Stimulated activated CD8-positive, alpha-beta memory T cell treated with anti-CD3 and anti-CD28 coated beads, Interleukin-12 subunit alpha, Interleukin-12 subunit beta, amount 100 ng/mL, for 1 hour (primary cell): ENCODE measurements at places on chromosomes 4 and X.

DNA sequence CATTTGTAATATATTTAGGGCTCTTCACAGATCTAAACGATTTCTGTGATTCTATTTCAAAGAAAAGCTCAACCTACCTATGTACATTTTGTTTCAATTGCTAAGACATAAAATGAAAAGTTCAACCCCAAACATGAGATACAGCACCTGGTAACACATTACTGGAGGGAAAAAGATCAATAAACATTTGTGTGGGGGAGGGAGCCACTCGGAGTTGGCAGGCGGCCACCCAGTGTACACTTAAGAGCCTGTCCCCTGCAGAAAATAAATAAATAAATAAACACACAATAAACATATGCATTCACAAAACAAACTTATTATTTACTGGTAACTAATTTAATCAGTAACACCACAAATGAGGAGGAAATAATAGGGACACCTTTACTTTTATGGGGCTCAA lies 19.3 kb downstream of the PRSS48 start:
- DNase-seq, result no peak

DNA sequence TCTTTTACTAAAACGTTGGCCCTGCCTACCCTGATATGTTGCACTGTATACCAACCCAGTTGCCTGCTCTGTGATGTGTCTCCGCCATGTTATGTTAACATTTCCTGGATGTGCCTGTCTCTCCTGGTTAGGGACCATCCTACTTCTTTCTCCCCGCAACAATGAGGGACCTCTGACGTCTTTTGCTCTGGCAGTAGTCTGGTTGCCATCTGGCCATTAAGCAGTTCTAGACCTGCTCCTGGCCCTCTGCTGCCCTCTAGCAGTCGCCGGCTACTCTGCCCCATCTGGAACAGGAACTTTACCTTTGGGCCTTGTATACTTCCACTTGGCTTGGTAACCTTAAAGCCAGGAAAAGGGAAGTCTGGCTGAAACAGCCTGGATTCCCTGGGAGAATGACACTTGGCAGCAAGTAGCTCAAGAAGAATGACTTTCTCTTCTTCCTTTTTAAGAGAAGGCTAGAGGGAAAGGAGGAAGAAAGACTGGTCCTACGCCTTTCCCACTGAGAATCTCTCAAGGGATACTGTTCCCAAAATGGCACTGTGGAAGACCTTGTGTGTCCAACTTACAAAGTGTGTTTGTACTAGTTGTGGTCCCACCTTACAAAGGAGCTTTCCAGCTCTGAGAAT lies 63.5 kb downstream of the GPC3 start:
- no peak for DNase-seq

GRCh38 chrX:20514358-20514757 lies 247.6 kb upstream of the RPS6KA3 start:
- DNase-seq, result no peak

DNA sequence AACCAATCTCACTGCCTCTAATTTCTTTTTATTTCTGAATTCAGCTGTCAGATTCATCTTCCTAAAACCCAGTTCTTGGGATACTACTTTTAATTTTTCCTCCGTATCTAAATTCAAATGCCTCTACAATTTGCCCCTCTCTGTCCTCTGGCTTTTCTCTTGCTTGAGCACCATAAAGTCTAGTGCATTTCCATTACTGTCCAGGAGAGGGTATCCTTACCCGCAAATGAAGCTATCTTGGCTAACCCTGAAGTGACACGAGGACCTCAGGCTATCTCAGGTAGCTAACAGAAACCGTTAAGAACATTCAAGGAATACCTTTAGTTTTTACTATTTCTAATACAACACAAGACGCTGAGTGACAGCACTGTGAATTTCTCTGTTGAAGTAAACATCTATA lies 49.4 kb upstream of the PRR32 start:
- no peak for DNase-seq

DNA sequence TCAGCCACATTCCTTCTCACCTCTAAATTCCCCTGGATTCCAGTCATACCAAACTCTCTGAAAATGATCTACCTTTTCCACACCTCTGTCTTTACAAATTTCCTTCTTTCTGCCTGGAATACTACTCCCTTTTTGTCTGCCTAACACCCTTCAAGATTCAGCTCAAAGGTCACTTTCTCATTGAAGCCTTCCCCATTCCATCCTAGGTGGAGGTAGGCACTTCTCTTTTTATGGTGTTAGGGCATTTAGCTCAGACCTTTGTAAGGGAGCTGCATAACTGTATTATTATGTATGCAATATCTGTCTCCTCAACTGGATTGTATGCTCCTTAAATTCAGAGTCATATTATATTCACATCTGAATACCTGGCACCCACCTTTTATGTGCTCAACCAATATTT lies 137.7 kb downstream of the RCHY1 start:
- no peak for DNase-seq

- DNase-seq, result no peak
Observed at GRCh38 chr4:105060628-105061027, 86.0 kb upstream of the TET2 start.

- DNase-seq, result no peak
Observed at GRCh38 chr4:112290341-112290740, 4.6 kb upstream of the TIFA start.

GRCh38 chr4:25827373-25827772 lies 35.4 kb downstream of the SEL1L3 start:
- no peak for DNase-seq

GRCh38 chr4:76035141-76035540 lies 729 bp downstream of the CXCL11 start:
- DNase-seq, result no peak

- DNase-seq, result no peak
Observed at GRCh38 chr4:170420255-170420693, 330.5 kb upstream of the AADAT start.

DNA sequence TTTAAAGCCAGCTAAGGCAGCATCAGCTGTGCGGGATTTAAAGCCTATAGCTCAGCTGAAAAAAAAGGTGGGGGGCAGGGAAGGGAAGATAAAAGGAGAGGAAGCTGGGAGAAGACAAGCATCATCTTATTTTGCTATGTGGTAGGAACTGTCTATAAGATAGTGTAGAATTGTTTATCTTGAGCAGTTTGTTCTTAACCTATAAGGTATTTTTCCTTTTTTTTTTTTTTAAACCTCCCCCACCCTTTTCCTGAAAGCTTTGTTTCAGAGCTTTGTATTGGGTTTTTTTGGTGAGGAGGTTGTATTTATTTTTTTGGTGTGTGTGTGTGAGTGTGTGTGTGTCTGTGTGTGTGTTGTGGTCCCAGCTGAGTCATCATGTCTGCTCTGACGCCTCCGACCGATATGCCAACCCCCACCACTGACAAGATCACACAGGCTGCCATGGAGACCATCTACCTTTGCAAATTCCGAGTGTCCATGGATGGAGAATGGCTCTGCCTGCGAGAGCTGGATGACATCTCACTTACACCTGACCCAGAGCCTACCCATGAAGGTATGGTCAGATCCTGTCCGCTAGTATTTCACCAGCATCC lies 531 bp downstream of the RUFY3 start:
- peak; percentile 21 for DNase-seq

- no peak for DNase-seq
Observed at GRCh38 chrX:10282490-10282889, 125.7 kb downstream of the CLCN4 start.

DNA sequence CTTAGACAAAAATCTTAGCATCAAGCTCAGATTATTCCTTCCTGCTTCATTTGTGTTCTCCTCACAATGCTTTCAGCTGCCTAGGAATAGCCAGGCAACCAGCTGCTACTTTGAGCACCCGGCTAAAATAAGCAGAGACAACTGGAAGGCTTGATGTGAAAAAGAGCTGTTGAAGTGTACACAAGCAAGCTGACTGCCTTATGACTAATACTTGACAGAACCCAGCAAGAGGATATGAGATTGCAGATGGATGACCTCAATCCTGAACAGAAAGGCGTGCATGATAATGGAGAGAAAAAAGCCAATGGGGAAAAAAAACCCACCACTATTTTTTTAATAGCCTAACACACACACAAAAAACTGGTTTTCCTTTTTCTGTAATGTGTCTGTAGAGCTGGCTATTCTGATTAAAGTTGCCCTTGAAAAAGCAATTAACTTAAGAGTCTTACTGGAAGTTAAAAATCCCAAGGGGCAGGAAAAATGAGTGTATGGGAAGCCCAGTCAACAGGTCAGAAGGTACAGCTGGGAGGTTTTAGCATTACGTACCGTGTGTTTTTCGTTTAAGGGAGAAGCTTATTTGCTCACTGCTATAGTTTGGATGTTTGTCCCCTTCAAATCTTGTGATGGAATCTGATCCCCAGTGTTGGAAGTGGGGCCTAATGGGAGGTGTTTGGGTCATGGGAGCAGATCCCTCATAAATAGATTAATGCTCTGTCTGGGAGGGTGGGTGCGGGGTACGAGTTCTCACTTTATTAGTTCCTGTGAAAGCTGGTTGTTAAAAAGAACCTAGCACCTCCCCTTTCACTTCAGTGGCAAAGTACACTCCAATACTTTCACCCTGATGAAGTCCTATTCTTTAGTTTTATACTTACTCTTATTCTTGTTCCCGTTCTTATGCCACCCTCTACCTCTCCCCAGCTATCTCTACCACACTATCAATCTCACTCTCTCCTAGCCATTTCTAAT lies 37.1 kb upstream of the HERC6 start:
- DNase-seq, result no peak

GRCh38 chrX:106404512-106404911 lies 207.3 kb upstream of the RADX start:
- no peak for DNase-seq

GRCh38 chr4:39429476-39430334 lies 23.0 kb downstream of the KLB start:
- DNase-seq, result no peak

DNA sequence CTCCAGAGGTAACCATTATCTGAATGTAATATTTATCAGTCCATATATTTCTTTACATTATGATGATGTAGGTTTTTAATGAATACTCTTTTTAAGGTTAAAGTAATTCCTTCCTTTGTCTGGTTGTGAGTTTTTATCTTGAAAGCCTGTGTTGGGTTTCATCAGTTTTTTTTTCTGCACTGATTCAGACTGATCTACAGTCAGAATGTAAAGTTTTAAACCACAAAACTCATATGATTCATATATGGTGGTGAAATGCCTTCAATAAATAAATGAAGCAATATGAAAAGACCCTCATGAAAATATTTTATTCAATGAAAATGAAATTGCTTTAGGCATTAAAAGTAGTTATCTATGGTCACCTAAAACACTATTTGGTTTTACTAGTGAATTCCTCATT lies 47.1 kb downstream of the SORBS2 start:
- DNase-seq, result no peak

DNA sequence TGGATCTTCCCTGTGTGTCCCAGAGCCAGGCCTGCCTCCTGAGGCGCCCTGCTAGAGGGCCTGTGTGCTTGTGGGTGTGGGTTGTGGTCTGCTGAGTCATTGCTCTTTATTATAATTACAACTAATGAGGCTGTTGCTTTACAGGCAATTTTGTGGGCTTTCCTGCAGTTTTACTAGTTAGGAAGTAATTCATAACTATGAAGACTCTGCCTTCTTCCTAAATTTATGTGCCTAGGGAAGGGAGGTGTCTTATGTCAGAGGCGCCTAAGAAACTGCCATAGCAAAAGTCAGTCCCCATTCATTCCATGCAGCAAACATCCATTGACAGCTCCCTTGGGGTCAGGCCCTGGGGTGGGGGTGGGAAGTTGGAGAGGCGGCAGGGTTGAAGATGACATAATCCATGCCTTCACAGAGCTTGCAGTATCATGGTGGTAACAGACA lies 359.2 kb downstream of the IDS start:
- no peak for DNase-seq

DNA sequence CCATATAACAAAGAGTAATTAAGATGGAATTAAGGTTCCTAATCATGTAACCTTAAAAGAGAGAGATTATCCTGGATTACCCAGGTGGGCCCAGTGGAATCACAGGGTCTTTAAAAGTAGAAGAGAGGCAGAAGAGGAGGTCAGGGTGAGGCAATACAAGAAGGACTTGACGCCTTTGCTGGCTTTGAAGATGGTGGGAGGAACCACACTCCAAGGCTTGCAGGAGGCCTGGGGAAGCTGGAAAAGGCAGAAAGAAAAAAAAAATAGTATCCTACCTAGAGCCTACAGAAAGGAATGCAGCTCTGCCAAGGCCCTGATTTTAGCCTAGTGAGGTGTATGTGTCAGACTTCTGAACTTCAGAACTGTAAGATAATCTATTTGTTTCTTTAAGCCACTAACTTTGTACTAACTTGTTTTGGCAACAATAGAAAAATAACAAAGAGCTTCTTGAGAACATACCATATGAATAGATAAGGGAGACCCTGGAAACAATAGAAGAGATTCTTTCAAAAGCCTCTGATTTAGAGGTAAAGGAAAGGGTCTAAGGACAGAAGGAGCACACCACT lies 229.9 kb upstream of the TTC29 start:
- DNase-seq, result no peak

GRCh38 chrX:49237060-49237459 lies 1.8 kb downstream of the CCDC22 start:
- no peak for DNase-seq

DNA sequence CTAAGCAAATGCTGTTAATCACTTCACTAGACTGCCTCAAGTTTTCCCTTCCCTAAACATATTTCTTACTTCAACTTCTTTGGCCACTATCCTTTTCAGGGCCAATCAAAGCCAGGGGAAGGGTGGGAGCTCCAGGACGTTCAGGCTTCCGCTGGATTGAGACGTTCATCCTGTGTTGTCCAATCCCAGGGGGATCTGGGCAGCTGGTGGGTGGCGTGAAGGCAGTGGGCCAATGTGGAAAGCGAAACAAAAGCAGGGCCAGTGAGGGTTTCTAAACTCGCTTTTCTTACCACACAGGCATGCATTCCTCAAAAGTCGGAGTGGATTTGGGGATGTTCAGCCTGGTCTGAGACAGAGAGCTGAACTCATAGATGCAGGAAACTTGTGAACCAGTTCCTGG lies 7.6 kb downstream of the CXCL13 start:
- no peak for DNase-seq

GRCh38 chr4:118760092-118760491 lies 74.9 kb downstream of the METTL14 start:
- no peak for DNase-seq

- no peak for DNase-seq
Observed at GRCh38 chr4:24915121-24915922, 2.5 kb upstream of the CCDC149 start.

DNA sequence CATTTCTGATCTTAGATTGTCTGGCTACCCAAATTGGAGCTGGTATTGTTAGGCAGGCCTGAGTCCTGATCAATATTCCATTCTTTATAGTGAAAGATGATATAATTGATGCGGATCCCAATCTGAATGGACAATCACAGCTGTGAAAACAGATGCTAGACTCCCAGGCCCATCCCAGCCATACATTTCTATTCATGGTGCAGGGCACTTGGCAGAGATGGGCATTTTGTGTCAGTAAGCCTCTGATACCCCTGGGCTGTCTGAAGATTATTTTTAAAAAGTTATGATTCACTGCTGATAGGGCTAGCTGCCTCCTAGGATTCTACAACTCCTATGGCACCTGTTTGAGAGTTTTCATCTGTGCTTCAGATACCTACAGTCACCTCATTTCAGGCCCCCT lies 61.2 kb upstream of the TSPAN7 start:
- DNase-seq, result no peak
